ENCODE measurements at places on chromosomes 16 and 17.
A peak's percentile ranks its signal among the peaks of the same experiment; 100 is the strongest.

DNA sequence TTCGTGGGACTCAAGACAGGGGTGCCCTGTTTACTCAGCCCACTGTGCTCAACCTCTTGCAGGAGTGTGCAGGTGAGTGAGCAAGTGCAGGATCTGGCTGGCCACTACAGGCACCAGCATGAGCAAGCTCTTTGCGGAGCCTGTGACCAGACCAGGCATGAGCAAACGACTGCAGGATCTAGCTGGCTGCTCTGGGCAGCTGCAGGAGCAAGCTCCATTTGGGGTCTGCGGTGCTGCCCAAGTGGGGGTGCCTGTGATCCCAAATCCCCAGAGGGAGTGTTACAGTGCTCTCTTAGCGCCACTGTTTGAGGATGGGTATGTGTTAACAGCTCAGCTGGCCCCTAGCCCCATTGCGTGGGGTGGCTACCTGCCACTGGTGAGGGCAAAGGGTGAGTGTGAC, 2.4 kb downstream of the USP6 start:
- DNase-seq, result no peak

GRCh38 chr17:50425682-50426471, at the start of gene ACSF2:
ACSF2 (plus strand) TSS chr17:50426218; CDS start chr17:50426262, 44 bp downstream.
- peak; percentile 61 for DNase-seq

DNA sequence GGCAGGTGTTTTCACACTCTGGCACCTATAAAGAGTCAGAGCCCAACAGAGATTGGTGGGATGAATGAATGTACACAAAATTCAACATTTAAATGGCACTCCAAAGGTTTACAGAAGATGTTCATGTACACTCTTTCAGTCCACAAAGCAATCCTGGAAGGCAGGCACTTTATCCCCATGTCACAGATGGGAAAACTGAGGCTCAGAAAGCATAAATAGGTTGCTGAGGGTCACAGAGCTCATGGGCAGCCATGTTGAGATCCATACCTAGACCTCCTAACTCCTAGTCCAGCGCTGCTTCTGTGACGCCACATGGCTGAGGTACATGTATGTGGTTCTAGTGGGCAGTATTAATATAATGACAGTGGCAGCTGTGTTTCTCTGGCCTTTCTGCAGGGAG, 157.7 kb upstream of the LHX1 start:
- DNase-seq, result no peak

- DNase-seq, result no peak
Measured at GRCh38 chr16:11342021-11342855, 3.0 kb upstream of the RMI2 start.

GRCh38 chr16:86010680-86011141, 111.7 kb downstream of the IRF8 start:
- DNase-seq, result no peak

- DNase-seq, result no peak
Measured at GRCh38 chr16:57821149-57821971, 19.1 kb upstream of the KIFC3 start.

GRCh38 chr17:29982991-29983653, 41.7 kb downstream of the EFCAB5 start:
- no peak for DNase-seq
